Dermis blood vessel endothelial cell (primary cell): ENCODE measurements at places on chromosomes 12 and 14. TPM values are rescaled to one million over a fixed set of nuclear protein-coding genes. Genes with fewer than 3 reads are reported as not detected.

The PRH1 gene
- total RNA-seq = 11.2 and 12.8 TPM in 2 replicates

DNA sequence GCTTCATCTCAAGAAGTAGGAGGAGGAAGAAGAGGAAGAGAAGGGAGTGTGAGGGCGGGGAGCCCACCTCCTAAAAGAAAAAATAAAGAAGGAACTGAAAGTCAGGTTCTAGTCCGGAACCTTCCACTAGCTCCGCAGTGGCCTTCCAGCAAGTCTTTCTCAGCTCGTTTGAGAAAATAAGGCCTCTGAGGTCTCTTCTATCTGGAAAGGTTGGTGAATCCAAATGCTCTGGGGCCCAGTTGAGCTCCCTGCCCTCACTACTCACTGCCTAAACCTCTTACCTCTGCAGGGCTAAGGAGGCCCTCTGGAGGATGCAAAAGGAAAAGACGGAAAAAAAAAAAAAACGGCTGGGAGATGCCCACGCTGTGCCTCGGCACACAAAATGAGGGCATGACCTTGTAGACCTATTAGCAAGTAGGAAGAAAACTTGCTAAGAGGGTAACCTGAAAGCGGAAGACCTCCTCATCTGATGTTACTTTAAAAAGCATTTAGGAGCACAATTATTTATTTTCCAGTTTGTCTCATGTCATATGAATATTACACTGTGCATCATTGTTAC is 35.9 kb downstream of the FBLN5 start:
- DNase-seq = peak; percentile 57

- DNase-seq = peak; percentile 3
Observed at GRCh38 chr12:66241061-66242043, 52.3 kb downstream of the IRAK3 start.

DNA sequence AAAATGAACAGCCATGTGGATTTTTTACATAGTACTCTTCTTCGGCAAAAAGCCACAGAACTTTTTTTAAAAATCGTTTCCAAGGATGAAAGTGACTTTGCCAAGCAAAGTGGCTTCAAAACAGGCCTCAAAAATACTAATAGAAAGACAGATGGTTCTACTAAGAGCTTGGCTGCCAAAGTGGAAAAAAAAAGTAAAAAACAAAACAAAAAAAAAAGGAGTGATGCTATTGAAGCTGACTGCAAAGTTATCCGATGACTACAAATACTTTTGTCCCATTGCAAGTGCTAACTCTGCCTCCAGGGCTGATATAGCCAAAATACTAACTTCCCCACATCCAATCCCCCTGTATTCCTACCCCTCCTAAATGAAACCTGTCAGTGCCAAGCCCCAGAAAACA is 277.6 kb downstream of the SOX5 start:
- DNase-seq = no peak

DNA sequence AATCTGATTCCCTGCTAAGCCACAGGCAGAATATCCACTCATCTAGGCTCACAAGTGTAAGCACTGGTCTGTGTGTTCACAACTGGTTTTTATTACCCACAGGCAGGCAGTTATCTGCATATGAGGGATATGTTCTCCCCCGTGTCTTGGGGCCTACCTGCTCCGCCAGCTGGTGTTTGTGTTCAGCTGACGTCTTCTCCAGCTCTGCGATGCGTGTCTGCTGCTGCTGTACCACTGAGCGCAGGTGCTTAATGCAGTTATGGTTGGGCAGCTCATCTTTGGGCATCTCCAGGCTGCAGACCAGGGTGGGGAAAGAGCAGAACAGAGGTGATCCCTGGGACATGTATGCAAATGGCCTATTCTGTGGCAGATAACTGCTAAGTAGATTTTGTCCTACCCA is 13.7 kb downstream of the RNF41 start:
- DNase-seq = no peak

DNA sequence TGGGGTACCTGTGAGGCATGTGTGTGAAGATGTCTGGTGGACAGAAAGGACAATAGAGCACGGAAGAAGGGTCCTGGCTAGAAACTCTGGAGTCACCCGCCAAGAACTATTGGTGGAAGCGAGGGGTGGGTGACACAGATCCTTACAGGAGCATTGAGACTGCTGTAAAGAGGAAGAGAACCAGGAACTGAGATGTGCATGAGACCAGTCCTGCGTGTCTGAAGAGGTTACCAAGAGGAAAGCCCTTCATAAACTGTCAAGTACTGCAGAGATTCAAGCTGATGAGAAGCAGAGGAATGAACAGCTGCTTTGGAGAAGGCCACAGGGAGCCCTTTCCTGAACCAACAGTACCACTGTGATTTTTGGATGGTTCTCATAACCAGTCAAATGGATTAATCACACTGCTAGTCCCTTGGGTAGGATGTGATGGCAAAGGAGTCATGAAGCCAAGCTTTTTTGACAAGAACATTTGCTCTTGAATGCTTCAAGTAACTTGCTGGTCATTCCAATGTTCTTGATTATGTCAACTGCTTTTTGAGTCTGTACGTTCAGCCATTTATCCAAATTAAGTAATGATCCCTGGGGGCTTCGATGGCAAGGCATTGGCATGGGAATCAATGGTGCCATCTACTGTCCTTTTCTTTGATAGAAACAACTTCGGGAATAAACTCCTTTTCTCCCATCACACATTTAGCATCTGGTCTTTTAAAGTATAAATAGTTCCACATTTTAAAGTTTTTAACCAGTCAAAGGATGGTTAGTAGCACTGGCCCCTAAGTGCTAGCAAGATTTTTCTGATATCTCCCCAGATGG is 42.9 kb downstream of the GPR135 start:
- peak; percentile 41 for DNase-seq

GRCh38 chr12:75177997-75178396 is 31.6 kb downstream of the KCNC2 start:
- peak; percentile 23 for DNase-seq
